ENCODE measurements at places on chromosomes 6 and 20.
A peak's percentile ranks its signal among the peaks of the same experiment; 100 is the strongest.

- DNase-seq: no peak
These were observed 312.1 kb downstream of the CDH26 start for GRCh38 chr20:60270341-60270740.

DNA sequence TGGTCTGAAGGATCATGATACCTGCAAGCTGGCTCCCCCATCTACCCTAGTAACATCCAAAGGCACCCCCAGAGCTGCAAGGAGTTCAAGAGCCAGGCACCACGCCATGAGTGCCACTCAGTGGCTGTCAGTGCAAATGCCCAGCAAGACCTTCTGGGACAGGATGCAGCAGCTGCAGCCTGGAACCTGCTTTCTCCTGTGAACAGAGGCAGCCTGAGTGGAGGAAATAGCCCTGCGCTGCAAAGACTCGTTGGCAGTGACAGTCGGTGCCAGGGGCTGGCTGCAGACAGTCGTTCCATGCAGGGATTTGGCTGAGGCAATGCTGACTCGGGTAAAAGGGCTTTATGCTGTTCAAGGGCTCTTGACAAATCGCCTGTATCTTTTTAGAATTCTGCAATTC is 15.7 kb upstream of the SSTR4 start:
- DNase-seq: no peak

- no peak for DNase-seq
These were observed 5.8 kb upstream of the MCM9 start for GRCh38 chr6:118940770-118941169.

DNA sequence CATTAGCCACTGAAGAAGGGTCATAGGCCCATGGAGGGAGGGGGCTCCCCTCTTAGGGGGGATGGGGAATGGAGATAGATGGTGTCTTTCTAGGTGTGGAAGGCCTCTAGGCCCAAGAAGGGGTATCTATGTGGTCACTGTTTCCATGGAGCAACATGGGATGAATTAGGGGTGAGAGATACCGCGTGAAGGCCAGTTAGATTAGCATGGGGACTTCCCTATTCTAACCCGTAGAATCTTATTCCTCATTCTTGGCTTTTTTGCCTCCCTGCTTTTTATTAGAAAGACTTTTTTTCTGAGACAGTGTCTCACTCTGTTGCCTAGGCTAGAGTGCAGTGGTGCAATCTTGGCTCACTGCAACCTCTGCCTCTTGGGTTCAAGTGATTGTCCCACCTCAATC is 3.2 kb downstream of the RAB44 start:
- no peak for DNase-seq

DNA sequence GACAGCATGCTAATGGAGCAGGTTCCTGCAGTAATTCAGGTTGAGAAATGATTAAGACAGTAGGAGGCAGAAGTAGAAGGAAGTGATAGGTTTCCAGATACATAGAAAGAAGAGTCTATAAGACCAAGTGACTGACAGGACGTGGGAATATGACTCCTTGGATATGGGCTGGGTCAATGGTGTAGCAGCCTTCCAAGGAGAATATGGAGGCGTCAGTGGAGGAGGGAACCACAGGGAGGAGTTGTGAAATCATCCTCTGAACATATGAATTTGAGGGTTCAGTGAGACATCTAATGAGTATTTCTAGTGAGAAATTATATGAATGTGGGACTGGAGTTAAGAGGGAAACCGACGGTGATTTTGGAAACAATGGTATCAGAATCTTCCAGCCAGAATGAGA is 43.3 kb downstream of the NUDT3 start:
- DNase-seq: no peak

DNA sequence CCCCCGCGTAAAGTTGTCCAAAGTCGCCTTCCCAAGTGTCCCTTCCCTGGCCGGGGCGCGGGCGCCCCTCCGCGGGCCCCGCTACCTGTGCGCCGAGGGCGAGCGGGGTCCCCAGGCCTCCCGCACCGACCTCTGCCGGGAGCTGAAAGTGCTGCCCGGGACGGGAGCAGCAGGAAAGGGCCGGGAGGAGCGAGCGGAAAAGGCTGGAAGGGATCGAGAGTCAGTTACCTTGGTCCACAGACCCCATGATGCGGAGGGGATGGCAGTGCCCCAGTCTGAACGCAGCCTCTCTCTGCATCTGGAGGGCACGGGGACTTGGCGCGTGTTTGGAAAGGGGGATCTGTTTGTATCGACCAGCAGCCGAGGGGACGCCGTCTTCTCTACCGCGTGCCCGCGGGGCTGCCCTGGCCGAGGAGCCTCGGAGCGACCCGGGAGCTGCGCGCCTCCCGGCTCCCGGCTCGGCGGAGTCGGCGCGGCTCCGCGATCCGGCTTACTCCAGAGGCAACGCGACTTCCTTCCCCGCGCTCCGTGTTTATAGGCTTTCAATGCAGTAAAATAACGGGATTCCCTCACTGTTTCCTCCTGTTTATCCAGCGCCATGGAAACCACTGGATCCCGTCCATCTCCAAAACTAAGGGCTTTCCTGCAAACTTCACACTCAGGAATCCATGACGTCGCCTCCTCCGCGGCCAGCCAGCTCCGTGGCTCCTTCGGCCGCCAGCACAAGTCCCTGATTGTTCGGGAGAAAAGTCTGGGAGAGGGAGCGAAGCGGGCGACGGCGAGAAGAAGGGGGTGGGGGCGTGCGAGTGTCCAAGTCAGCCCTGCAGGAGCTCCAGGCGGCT is 20.0 kb upstream of the NFATC2 start:
- DNase-seq: peak; percentile 89

- no peak for DNase-seq
These were observed 628.0 kb downstream of the KIF16B start for GRCh38 chr20:15945289-15945688.

DNA sequence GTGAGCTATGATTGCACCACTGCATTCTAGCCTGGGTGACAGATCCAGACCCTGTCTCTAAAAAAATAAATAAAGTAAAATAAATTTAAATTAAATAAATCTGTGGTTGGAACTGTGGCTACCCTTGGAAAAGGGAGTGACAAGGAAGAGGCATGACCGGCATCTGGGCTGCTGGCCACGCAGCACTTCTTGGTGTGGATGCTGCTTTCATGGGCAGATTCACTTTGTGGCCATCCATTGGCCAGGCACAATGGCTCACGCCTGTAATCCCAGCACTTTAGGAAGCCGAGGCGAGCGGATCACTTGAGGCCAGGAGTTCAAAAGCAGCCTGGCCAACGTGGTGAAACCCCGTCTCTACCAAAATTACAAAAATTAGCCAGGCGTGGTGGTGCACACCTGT is 16.1 kb downstream of the EBF4 start:
- no peak for DNase-seq

DNA sequence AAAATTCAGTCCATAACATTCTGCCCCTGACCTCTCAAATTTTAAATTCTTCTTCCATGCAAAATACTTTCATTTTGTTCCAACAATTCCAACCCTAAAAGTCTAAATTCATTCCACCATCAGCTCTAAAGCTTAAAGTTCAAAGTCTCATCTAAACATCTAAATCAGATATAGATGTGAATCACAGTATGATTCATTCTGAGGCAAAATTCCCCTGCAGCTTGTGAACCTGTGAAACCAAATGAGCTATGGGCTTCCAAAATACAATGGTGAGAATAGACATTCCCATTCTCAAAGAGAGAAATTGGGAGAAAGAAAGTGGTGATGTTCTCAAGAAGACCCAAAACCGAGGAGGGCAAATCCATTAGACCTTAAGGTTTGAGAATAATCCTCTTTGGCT is 309.8 kb downstream of the HIVEP2 start:
- no peak for DNase-seq

- no peak for DNase-seq
These were observed 58.1 kb upstream of the SHLD1 start for GRCh38 chr20:5691918-5692618.

DNA sequence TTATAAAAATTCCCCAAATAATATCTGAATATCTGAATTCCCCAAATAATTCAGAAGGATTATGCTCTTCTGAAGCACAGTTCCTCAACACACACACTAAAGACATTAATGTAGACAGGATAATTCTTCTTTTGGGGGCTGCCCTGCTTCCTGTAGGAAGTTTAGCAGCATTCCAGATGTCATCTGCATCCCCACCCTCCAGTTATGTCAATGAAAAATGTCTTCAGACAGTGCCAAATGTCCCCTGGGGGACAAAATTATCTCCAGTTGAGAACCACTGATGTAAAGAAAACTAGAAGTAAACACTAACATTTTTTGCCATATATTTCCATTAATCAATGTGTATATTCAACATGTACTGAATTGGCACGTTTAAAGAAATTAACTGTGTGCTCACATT is 25.9 kb upstream of the NAA20 start:
- DNase-seq: no peak

DNA sequence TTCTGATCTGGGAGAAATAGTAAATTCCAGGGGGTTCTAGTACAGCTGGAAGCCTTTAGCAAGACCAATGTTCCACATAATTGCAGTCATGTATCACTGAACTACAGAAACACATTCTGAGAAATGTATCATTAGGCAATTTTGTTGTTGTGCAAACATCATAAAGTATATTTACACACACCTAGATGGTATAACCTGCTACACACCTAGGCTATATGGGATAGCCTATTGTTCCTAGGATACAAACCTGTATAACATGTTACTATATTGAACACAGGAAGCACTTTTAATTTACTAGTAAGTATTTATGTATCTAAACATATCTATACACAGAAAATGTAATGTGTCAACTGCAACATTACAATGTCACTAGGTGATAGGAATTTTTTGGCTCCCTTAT is 525.9 kb upstream of the NRSN1 start:
- no peak for DNase-seq

GRCh38 chr6:109770779-109771178 is 79.7 kb downstream of the FIG4 start:
- DNase-seq: no peak

DNA sequence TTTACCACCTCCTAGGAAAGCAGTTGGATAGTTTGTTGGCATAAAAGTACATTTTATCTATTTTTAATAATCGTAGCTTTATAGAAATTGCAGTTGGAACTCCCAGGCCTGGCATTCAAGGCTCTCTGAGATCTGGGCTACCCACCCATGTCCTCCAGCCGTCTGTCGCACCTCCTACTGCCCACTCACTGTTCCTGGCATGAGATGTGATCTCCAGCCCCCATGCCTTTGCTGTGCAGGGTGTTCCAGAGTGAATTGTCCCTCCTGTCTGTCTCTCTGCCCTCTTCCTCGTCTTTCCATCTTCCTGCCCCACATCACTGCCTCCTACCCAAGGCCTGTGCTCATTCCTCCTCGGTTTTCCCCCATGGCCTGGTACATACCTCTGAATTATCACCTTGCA is 50.7 kb downstream of the PTPN1 start:
- DNase-seq: no peak

GRCh38 chr6:156881687-156882629 is 104.8 kb downstream of the ARID1B start:
- no peak for DNase-seq

- no peak for DNase-seq
These were observed 929.9 kb upstream of the EPHA7 start for GRCh38 chr6:94349227-94349626.

DNA sequence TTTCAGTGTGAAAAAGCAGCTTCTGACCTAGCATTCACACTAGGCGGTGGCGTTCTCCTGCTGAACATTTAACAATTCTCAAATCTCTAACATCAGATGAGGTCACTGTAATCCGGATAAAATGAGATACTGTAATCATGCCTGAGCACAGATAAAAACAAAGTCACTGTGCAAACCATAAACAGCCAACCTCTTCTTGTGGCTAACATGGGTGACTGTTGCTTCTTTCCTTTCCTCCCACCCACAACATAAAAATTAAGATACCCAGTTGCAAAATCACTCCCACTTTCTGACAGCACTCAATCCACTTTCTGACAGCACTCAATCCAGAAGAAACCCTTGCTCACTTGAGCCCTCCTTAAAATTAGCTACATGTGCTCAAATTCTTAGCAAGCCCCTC is 11.5 kb upstream of the ALDH8A1 start:
- DNase-seq: no peak

DNA sequence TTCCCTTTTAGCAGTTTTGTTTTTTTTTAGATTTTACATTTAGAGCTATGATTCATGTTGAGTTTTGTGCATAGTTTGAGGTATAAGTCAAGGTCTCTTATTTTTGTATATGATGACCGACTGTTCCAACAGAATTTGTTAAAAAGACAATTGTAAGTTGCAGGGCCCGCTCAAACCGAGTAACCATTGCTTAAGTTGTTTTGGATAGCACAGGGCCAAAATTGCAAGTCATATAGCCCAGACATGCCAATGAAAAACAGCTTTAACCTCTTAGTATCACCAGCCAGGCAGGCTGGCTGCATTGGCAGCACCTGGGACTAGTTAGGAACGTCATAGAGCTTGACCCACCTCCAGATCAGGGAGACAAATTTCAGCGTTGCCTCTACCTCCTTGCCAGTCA is 47.3 kb downstream of the PFDN4 start:
- DNase-seq: no peak

GRCh38 chr20:63830841-63831588 is at the start of gene ZBTB46:
ZBTB46 (minus strand) TSS chr20:63831264; CDS start chr20:63790757, 40,507 bp downstream.
- peak; percentile 82 for DNase-seq

DNA sequence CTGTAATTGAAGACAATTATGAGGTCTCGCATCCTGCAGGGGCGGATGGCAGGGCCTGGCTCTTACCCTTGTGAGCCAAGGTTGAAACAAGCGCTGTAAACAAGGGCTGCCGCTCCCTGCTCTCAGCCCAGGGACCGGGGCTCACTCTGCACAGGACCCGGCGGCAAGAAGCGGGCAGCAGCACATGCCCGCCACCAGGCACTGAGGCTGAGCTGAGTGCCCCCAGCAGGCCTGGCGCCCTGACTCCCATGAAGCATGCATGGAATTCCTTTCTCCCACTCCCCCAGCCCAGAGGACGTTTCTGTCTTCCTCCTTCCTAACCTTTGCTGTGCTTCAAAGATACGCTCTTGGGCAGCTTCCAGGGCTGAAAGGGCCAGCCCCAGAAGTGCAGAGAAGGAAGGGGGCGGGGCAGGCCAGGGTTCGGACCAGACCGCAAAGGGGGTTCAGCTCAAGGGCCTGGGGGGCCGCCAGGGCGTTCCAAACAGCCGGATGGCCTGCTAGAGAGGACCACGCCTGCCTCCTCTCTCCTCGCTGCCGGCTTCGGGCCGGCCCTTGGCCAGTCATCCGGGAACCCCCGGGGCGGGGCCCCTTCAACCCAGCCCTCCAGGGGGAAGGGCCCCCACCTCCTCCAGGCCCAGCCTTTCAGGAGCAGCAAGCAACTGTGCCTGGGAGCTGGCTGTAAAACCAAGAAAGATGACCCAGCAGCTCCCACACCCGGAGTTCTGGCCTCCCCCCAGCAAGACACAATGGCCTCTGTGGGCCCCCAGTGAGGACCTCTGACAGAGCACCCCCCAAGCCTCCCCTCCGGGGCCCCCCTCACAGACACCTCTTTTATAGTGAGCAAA is 109.9 kb downstream of the NOL4L start:
- peak; percentile 94 for DNase-seq

- no peak for DNase-seq
These were observed 2.7 kb downstream of the CSTF1 start for GRCh38 chr20:56395166-56395565.

GRCh38 chr6:54990001-54990400 is 143.4 kb downstream of the FAM83B start:
- DNase-seq: no peak

DNA sequence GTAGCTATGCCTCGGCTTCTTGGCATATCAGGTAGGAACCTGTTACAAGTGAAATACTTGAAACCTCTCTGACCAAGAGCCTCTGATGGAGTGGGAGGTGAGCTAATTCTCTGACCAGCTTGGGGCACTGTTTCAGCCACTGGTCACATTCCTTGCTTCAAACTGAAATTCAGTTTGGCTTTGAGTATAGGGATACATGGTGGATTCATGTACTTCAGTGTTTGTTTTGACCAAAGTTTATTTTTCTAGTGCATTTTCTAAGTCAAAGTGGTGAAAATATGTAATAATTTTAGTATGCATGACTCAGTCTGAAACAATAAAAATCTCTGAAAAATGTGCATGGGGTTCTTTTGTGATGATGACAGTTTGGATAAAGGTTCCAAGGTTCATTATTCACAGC is 18.6 kb downstream of the TTPAL start:
- no peak for DNase-seq
